ENCODE measurements at places on chromosomes 11 and 22.

DNA sequence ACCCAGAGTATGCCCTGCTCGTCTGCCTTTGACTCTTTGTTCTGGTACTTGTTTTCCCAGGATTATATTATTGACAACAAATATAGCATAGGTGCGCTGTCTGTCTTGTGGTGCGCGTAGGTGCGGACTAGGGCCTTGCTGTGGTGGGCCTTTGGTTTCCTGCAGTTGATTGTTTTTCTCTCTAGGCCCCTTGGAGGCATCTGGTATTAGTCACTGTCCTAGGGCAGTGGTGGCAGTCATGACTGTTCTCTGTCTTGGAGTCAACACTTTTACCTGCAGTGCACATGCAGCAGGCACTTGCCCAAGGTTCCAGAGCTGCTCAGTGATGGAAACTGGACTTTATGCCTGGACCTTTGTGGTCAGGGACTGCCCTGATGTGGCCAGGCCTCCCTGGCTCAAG lies 18.6 kb downstream of the PPP6R2 start:
- DNase-seq: no peak

GRCh38 chr11:26134481-26135355 lies 197.2 kb upstream of the ANO3 start:
- DNase-seq: no peak

DNA sequence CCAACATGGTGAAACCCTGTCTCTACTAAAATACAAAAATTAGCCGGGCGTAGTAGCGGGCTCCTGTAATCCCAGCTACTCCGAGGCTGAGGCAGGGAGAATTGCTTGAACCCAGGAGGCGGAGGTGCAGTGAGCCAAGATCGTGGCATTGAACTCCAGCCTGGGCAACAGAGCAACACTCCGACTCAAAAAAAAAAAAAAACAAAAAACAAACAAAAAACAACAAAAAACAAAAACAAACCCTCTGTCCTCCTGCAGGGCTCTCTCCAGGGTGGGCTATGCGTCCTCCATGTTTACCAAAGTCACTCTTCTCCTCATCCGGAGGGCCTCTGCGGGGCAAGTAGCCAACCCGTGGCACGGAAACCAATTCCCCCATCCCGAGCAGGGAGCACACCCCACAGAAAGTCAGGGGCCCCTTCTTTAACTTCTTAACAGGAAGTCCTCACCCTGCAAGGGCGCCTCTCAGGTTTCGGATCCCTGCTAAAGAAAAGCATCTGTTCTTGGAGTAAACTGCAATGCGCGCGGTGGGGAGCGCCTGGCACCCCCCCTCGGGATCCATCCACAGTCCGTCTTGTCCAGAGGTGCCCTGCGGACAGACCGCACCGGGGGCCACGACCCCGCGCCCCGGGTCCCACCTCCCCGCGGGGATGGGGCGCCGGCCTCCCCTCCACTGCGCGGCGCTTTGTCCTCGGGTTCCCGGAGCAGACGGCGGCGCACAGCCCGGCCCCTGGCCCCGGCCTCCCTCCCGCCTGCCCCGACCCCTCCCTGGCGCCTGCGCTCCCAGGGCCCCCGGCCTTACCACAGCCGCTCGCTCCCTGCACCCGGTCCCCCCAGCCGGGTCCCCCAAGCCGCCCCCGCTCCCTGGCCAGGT lies 712 bp downstream of the CERK start:
- DNase-seq: peak; percentile 37

- DNase-seq: no peak
Observed at GRCh38 chr11:84993386-84993785, 633.8 kb downstream of the DLG2 start.

GRCh38 chr11:114059278-114059983 lies at the start of gene ZBTB16:
Gene ZBTB16, plus strand, starts transcription at chr11:114059711. Its CDS starts 3,590 bp downstream, at chr11:114063301.
- DNase-seq: no peak

GRCh38 chr11:111059726-111060125 lies 185.8 kb upstream of the POU2AF2 start:
- DNase-seq: no peak

GRCh38 chr11:59247531-59248227 lies 35.0 kb upstream of the MPEG1 start:
- peak; percentile 37 for DNase-seq

GRCh38 chr11:2448661-2449547 lies 4.1 kb downstream of the KCNQ1 start:
- no peak for DNase-seq

GRCh38 chr11:122156940-122157382 lies 40.9 kb upstream of the BLID start:
- DNase-seq: no peak

DNA sequence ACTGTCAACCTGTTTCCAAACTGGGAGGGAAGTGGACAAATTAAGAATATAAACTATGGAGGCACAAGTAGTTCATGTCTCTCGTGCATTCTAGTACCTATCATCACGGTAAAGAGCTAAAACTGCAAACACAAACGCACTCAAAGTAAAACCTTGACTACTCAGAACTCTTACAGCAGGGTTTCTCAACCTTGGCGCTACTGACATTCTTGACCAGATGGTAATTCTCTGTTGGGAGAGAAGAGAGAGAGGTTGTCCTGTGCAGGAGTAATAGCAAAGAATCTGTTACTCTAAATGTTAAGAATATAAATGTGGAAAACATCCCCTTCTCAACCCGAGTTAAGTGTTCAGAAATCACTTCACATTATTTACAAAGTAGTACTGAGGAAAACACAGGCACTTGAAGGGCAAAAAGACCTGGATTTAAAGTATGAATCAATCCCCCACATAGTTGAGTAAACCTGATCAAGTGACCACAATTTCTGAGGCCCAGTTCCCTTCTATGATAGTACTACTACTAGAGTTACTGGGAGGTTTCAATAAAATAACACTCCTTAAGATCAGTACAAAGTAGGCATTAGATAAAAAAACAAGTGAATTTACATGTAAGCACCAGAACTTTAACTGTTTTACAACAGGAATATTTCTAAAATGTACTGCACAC lies 73.1 kb upstream of the ARHGAP32 start:
- DNase-seq: no peak

DNA sequence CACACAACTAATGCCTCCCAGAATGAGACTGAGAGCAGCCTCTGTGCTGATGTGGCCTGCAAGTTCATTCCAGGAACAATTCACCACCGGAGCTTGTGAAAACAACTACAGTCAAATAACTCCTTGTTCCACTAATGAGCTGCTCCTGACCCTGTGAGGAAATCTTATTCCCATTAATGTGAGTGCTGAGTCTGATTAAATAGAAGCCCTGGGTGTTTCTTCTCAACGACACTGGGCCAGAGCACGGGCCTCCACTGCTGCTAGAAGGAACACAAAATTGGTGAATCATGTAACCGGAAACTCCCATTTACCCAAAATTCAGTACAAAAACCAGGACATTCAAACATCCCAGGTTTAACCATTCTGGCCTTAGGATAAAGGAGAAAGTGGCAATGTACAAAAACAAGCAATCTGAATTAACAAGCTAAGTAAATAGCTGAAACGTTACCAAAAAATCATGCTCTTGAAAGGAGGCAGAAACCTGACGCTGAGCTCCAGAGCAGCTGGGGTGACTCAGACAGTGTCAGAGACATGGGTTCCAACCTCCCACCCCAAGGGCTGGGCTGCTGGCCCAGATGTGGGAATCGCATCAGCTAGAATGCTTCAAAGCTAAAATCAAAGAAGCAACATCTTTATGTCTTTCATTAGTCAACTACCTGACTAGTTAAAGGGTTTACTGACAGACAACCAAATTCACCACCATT lies 26.7 kb downstream of the SERGEF start:
- no peak for DNase-seq

- DNase-seq: no peak
Observed at GRCh38 chr11:121244884-121245283, 47.7 kb upstream of the SC5D start.
